ENCODE measurements at places on chromosomes 5 and 9.

GRCh38 chr9:63817622-63818518, 1467.1 kb downstream of the FOXD4L5 start:
- DNase-seq: peak; percentile 3

GRCh38 chr5:104223885-104224773, 661.5 kb upstream of the NUDT12 start:
- DNase-seq: no peak

GRCh38 chr5:66647146-66647856, 51.1 kb downstream of the MAST4 start:
- no peak for DNase-seq

GRCh38 chr9:137286975-137287383, 9.5 kb downstream of the TOR4A start:
- DNase-seq: peak; percentile 37

DNA sequence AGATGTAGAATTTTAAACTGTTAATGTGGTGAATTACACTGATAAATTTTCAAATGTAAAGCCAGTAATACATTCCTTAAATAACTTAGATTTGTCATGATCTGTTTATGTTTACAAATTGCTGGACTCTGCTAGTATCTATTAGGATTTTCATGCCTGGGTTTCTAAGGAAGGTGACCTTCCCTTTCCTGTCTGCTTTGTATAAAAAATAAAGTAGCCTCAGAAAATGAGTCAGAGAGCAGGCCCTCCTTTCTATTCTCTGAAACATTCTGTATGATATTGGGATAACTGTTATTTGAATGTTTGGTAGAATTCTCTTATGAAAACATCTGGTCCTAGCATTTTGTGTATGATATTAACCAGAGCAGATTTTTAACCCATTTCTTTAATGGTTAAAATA, 255.3 kb downstream of the SYK start:
- DNase-seq: peak; percentile 33

DNA sequence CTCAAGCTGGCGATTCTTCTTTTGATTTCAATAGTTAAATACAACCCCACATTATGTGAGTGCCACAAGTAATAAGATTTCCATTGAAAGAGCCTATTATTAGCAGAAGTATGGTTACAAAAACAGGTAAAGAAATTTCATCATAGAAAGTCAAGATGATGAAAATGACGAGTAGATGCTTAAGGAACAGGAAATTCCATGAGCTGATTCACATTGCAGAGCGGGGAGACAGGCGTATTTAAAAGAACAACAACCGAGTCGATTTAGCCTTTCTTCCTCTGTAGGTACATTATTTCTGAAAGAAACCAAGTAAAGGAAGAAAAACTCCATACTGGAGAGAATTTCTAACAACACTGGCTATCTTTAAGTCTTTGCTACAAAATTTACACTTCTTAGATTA, 310.4 kb downstream of the SLF1 start:
- DNase-seq: no peak

DNA sequence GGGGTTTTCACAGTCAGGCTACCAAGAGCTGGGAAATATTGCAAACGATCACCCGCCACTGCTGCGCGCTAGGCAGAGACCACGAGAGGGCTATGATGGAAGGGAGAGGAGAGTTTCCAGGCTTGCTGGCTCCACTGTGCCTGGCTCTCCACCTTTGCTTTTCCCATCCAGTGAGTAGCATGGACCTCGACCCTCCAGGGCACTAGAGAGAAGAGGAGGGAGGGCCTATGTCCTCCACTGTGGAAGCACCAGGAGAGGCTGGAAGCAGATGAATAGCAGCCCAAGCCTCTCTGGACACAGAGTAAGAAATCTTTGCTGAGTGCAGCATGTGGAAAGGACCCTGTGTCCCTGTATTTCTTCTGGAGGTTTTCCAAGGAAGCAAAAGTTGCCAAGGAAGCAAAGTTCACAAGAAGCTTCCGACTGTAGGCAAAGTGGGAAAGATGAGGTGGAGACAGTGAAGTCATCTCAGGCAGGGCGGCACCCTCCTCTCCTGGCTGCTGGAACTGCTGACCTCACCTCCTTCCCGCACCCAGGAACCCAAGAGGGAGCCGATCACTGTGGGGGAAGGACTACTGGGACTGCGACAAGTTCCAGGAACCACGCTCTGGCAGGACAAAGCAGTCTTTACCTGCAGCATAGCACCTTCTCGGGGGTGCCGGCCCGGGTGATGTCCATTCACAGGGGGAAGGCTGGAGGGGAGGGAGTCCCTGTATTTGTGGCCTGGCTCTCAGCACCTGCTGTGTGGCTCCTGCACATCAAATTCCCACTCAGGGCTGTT, 79.6 kb downstream of the CSNK1A1 start:
- peak; percentile 49 for DNase-seq

- no peak for DNase-seq
Observed at GRCh38 chr9:135010921-135011320, 76.5 kb upstream of the OLFM1 start.

GRCh38 chr9:81890104-81890503, 38.1 kb upstream of the SPATA31D4 start:
- no peak for DNase-seq

DNA sequence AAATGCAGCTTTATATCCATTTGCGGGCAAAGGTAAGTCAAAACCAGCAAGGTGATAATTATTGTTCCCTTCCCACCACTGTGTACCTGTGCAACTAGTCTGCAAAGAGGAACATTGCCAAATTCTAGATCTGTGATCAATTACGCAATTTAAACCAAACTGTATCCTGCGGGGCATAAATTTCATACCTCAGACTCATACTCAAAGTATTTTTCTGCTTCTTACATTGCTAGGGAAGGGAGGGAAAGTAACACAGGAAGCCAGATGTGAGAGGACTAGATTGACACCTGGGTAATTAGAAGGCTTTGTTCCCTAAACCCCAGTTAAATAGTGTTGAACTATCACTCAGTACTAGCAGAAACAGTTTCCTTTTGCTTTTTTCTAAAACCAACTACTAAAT, 240.2 kb upstream of the ZNF608 start:
- no peak for DNase-seq

GRCh38 chr9:108351571-108351970, 504.2 kb downstream of the ACTL7B start:
- DNase-seq: no peak

DNA sequence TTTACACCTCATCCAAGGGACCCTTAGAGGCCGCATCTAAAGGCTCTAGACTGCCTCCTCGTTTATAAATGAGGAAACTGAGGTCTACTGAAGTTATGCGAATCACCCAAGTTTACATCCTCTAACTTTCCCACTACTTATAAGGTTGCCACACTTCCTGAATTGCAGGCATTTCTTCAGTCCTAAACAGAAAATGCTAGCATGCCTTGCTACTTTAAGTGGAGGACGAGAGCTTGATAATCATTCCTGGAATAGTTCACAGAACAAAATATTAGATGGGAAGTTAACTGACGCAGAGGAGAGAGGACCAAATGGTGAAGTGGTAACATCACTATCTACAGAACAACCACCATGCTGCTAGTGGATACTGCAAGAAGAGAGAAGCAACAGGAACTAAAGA, 85.8 kb downstream of the GNAQ start:
- peak; percentile 40 for DNase-seq

DNA sequence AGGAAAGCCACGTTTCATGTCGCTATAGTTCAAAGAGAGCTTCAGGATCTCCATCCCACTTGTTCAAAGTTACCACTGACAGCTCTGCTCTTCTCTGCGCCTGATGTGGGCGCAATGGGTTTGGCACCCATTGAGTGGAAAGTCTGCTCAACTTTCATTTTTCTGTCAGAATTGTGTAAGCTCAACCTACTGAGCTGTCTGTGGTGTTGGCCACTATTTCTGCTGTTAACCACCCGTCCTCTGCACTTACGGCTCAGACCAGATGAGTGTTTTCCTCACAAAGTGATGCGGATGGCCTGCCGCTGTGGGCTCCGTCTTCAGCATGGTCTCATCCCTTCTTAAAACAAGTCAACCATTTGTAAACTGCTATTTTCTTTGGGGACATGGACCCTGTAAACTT, 131.2 kb downstream of the WNK2 start:
- DNase-seq: no peak

GRCh38 chr5:54361691-54362411, 51.5 kb upstream of the ARL15 start:
- DNase-seq: peak; percentile 58

- DNase-seq: no peak
Observed at GRCh38 chr5:168446983-168447619, 39.2 kb upstream of the RARS1 start.

- peak; percentile 40 for DNase-seq
Observed at GRCh38 chr9:935348-935965, 41.0 kb upstream of the DMRT3 start.

GRCh38 chr5:145619806-145620310, 215.3 kb downstream of the PRELID2 start:
- DNase-seq: peak; percentile 71

GRCh38 chr9:100317706-100318105, 35.0 kb downstream of the TEX10 start:
- peak; percentile 24 for DNase-seq

GRCh38 chr5:36599986-36600779, 6.2 kb upstream of the SLC1A3 start:
- DNase-seq: peak; percentile 94

- no peak for DNase-seq
Observed at GRCh38 chr5:77305222-77305846, 94.9 kb downstream of the PDE8B start.

DNA sequence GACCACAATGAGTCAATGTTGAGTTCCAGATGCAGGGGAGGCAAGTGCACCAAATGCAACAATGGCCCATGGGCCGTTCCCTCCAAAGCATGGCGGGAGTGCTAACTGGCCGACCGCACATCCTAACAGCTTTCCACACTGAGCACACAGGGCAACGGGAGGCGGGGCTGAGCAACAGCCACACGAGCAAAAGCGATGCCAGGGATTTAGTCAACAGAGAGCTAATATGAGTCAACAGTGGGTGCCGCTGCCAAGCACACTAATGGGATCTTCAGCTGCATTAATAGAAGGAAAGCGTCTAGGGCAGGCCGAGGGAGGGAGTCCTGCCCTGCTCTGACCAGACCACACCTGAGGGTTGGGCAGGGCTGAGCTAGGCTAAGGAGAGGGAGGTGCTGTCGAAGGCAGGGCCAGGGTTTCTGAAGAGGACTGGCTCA, 4.6 kb downstream of the EPB41L4B start:
- DNase-seq: peak; percentile 80

DNA sequence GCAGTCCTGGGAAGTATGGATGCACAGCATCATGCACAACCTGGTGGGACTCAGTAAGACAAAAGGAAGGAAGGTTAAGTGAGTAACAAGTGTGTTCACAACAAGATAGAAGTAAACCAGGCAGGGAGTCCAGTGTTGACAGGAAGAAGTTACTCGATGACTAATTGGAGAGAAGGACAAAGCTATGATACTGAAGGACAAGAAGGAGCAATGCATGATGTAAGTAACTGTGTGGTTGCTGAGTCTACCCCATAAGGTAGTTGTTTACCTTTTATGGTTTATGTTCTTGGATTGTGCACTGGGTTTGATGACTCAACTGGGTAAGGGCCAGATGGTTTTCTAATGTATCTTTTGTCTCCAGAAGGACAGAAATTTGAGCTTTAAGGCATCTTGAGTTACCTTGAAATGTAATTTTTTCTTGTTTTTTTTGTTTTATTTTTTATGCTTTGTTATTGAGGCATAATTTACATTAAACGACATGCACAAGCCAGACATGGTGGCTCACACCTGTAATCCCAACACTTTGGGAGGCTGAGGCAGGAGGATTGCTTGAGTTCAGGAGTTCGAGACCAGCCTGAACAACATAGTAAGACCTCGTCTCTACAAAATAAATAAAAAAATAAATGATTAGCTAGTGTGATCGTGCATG, 89.2 kb upstream of the CAST start:
- DNase-seq: peak; percentile 89

- DNase-seq: no peak
Observed at GRCh38 chr5:167355346-167355745, 936.1 kb upstream of the WWC1 start.

- no peak for DNase-seq
Observed at GRCh38 chr5:109574985-109575384, 114.7 kb upstream of the MAN2A1 start.

DNA sequence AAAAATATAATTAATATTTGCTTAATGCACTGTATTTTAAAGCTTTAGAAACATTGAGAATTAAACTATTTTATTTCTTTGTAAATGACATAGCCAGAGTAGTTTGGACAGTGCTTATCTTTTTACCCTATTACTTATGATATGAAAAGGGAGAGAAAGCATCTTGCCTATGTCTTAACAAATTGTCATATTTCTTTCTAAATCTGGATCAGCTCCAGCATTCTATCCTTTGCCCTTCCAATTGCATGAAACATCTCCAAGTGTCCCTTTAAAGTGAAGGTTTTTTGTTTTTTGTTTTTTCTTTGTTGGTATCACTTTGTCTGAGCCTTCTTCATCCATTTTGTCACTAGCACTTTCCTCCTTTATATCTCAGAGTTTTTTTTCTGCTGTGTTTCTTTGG, 511.6 kb upstream of the FAM174A start:
- no peak for DNase-seq

GRCh38 chr9:86521977-86522376, 167.8 kb upstream of the TUT7 start:
- DNase-seq: no peak

DNA sequence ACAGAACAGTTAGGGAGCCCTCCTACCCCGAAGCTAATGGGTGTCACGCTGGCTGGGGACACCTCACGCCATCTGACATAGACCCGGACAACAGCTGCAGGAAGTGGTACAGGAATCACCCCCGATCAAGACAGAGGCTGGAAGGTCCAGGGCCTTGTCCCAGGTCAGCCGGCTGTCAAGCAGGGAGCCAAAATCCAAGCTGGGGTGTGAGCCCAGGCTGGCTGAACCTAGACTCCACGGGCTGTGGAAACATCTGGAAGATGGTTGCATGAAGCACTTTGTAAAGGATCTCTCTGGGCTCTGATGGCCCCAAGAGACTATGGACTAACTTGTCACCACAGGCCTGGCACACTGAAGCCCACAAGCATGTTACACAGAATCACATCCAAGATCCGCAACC, 68.9 kb upstream of the STXBP1 start:
- DNase-seq: peak; percentile 68

- DNase-seq: peak; percentile 94
Observed at GRCh38 chr9:121369595-121370265, at the start of gene STOM. STOM (minus strand) TSS chr9:121370250; CDS start chr9:121370187, 63 bp downstream.

GRCh38 chr9:91047993-91048607, 246.5 kb downstream of the SYK start:
- peak; percentile 90 for DNase-seq

DNA sequence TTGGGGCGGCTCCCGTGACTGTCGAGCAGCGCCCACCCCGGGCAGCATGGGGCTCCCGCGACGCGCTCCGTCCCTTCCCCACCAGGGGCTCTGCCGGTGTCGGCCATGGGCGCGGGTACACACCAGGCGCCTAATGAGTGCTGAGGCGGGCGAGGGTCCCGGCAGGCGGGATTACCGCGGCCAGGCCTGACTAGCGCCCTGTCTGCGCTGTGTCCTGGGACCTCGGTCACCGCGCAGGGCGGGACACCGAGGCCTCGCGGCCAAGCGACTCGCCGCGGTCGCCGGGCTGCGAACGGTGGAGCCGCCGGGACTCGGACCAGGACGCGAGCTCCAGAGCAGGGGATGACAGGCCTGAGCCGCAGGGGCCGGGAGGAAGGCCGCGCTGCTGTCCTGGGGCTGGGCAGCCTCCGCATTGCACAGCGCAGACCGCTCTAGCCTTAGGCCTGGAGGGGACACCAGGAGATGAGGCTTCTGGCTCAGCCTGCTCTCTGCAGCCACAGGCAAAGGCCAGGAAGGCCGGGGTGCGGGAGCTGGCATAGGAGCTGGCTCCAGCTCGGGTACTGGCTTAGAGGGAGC, 14.1 kb downstream of the LCN10 start:
- peak; percentile 47 for DNase-seq

- no peak for DNase-seq
Observed at GRCh38 chr9:81397481-81398381, 291.6 kb downstream of the TLE1 start.
